Caki2 (cell line): ENCODE measurements at places on chromosomes 1 and 21. TPM values are rescaled to one million over a fixed set of nuclear protein-coding genes. Genes with fewer than 3 reads are reported as not detected.

The IL6R gene
- 6.5 and 17.5 TPM in 2 replicates for total RNA-seq

The TIMM17A gene
- total RNA-seq: 48.8 and 56.4 TPM in 2 replicates

The PLA2G2C gene
- not detected in 2 replicates for total RNA-seq

The DMRTA2 gene
- not detected in 2 replicates for total RNA-seq

The NUP210L gene
- total RNA-seq: 0.07 TPM in 1 of 2 replicates, not detected in the other

The FMO3 gene
- not detected in 2 replicates for total RNA-seq

The PTPN7 gene
- total RNA-seq: not detected in 2 replicates

The DMBX1 gene
- total RNA-seq: not detected in 2 replicates

The SPRR4 gene
- total RNA-seq: not detected in 2 replicates

The F13B gene
- total RNA-seq: not detected in 2 replicates

The DISP3 gene
- total RNA-seq: 0.27 TPM in 1 of 2 replicates, not detected in the other

DNA sequence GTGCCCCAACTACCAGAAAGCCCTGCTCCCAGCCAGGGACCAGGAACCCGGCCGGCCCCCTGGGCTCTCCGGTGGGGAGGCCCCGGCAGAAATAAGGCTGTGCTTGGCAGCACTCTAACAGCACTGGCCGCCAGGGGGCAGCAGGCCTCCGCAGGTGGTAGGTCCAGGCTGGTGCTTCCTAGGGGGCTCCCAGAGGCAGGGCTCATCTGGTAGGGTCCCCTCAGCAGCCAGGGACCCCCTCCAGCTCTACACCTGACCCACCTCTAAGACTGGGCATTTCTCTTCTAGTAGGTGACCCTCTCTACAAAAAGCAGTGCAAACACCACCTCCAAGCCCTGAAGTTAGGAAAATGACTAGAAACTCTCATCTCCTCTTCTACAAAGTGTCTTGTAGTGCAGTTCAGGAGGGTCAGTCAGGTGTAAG lies 85.6 kb downstream of the STUM start:
- DNase-seq: peak; percentile 40

DNA sequence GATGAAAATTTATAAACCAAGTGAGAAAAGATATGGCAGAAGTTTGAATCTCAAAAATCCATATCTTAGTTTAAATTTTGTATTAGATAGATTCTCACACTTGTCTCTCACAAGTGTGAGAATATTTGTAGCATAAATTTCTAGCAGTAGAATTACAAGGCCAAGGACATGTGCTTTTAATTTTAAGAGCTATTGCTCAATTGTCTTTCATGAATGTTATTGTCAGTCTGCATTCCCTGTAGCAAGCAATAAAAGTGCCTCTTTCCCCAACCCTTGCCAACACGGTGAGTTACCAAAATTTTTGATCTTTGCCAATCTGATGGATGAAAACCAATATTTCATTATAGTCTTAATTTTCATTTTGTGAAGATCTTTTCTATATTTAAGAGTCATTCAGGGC lies 64.0 kb downstream of the CTH start:
- no peak for DNase-seq

DNA sequence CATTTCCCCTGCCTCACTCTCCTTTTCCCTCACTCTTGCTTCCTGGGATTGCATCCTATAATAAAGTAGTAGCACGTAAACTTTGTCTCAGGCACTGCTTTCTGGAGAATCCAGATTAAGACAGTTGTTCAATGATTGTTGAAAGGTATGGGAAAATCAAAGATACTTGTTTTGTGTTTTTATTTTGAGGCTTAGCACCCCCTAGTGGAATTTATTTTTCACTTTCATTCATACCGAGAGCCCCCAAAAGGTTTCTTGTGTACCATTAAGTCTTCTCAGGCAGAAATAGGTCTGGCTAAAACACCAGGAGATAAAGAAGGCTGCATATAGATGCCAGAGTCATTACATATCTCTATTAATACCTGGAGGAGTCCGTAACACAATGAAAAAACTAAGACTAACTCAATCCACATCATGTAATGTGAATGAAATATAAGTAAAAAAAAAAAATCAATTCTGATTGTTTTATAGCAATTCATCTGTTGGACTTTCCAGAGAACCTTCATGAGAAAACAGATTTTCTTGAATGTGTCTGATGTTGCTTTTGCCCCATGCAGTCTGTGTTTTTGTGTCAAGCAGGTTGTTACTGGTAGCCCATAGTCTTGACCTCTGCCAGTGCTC lies 103.5 kb downstream of the RPE65 start:
- DNase-seq: peak; percentile 6

DNA sequence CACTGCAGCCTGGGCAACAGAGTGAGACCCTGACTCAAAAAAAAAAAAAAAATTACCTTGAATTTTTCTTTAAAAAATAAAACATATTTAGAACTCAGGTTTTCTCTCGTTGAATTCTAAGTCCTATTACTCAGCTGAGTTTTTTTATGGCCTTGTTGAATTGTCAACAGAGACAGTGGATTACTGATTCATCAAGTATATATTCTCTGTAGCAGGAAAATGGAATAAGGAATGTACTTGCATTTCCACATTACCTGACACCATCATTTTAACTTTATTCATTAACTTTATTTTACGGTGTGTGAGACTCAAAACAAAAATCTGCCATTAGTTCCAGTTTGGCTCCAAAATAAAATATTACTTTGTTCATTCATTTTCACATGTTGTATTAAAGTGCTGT lies 53.8 kb upstream of the APP start:
- no peak for DNase-seq

GRCh38 chr1:89688607-89689006 lies 55.7 kb downstream of the LRRC8C start:
- no peak for DNase-seq

DNA sequence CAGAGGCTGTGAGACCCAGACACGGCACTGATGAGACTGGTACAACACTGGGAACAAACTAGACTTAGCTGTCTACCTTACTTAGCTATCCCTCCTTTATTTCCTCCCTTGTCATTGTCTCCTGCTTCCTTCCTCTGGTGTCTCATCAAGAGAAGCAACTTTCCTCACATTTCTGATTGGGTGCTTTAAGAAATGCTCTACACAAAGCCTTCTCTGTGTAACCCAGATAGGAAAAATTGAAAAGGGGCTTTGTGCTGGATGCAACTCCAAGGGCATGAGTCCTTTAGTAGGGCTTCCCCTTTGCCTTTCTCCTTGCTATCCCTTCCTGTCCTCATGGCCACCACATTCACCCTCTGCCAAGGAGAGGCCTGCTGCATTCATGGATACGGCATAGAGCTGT lies 274.5 kb downstream of the VAV3 start:
- DNase-seq: no peak

DNA sequence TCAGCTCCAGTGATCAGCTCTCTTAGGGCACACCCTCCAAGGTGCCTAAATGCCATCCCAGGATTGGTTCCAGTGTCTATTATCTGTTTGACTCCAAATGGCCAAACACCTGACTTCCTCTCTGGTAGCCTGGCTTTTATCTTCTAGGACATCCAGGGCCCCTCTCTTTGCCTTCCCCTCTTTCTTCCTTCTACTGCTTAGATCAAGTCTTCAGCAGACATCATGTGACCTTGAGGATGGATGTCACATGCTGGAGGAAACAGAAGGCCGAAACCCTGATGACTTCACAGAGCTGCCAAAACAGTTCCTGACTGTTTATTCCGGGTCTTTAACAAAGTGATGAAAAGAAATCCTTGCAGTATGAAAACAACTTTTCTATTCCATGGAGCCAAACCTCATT lies 24.4 kb upstream of the WDR26 start:
- no peak for DNase-seq

DNA sequence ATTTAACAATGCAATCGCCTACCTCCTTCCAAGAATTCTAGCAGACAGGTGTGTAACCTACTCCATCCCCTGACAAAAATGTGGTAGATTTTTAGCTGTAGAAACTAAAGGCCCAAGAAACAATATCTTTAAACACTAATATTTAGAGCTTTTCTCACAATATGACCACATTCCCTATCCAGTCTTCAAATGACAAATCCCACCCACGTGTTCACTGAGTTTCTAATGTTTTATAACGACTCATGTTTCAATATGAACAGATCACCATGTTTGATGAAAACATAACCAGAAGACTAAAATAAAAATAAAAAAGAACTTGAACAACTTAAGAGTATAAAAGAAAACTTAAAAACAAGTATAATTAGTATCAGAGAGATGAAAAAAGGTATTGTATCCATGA lies 24.6 kb downstream of the RSBN1 start:
- DNase-seq: no peak

- no peak for DNase-seq
Observed at GRCh38 chr21:31538816-31539215, 120.7 kb upstream of the SOD1 start.

- no peak for DNase-seq
Observed at GRCh38 chr1:60431593-60431992, 358.0 kb upstream of the C1orf87 start.

DNA sequence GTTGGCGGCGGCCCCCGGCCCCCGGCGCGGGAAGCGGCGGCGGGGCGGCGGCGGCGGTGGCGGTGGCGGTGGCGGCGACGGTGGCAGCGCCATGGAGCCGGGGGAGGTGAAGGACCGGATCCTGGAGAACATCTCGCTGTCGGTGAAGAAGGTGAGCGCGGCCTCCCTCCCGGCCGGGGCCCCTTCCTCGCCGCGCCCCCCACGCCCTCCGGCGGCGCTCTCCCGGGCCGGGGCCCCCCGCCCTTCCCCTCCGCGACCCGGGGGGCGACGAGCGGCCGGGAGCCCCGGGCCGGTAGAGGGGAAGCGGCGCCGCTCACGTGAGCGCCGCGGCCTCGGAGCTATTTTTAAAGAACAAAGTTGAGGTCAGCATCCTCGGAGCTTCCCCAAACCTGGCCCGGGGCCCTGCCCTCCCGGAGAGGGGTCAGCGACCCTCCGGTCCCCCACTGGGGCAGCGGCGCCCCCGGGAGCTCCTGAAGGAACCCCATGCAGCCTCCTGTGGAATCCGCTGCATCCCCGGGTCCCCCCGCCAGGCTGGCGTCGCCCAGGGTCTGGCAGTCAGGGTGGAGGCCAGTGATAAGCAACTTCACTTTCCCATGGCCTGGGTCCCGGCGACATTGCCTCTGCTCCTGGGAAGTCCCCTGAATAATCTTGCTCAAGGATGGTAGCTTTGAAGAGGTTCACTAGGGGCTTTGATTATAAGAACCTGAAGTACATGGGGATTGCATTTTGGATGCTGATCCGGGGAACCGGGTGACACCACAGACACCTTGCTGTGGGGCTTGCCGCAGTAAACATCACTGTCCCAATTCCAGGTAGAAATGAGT lies 560 bp downstream of the PLEKHM2 start:
- DNase-seq: peak; percentile 26

- no peak for DNase-seq
Observed at GRCh38 chr1:172663732-172664131, 4.8 kb downstream of the FASLG start.

DNA sequence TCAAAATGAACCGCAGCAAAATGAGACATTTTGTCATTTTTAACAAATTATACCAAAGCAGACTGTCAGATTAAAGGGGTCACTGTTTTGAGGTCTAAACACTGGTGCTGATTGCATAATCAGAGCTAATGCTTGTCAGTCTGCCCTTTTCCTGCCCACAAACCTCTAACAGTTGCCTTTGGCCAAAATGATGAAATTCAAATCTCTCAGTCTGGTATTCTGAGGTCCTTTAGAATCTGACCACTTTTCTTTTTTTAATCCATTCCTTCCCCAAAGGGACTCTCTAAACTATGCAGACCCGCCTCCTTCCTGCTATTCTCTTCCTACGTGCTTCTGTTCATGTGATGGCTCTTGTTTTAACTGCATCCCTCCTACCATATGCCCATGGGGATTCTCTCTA lies 145.2 kb upstream of the SPATA6 start:
- DNase-seq: no peak

GRCh38 chr21:38930853-38931252 lies 125.1 kb downstream of the ETS2 start:
- no peak for DNase-seq

DNA sequence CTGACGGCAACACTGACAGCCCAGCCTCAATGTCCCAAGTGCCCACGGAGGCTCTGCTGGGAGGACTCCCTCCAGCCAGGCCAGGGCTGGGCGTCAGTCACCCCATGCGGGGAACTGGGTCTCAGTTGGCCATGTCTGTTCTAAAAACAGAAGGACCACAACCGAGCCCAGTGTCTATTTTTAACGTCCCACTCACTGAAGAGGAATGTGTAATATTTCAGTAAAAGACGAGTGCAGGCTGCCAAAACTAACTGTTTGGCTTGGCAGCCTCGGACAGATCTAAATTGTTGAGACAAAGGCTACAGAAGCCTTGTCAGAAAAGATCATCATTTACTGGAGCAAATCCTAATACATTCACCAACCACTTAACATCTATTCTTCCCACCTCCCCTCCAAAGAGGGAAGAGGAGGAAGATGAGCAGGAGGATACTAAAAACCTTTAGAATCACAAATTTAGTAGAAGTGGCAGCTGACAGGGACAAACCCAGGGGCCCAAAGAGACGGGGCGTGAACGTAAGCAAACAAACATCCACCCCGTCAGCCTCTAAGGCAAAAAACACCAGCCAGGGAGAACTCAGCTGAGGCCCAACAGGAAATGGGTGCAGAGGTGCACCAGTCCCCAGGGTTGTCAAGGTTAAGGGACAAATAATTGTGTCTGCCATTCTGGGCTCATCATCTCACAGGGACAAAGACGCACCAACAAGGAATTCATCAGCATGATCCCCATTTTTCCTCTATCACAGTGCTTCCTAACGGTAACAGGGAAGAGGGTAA lies 18.7 kb downstream of the C1orf198 start:
- DNase-seq: peak; percentile 81

DNA sequence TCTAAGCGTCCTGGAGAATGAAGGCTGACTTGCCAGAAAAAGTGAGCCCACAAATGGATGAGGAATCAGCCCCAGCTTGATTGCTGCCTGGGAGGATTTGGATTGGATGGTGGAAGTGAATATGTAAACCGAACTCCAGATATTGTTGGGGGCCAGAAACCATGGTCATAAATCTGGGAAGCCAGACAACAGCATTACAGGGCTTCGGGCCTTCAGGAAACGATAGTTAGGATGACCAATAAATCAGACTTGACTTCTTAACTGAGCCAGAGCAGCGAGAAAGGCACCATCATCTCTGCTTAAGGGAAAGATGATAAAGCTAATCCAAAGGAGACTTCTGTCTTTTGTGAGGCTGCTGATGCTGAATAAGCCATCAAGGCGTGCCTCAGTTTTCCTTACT lies 26.6 kb downstream of the FAM78B start:
- no peak for DNase-seq

DNA sequence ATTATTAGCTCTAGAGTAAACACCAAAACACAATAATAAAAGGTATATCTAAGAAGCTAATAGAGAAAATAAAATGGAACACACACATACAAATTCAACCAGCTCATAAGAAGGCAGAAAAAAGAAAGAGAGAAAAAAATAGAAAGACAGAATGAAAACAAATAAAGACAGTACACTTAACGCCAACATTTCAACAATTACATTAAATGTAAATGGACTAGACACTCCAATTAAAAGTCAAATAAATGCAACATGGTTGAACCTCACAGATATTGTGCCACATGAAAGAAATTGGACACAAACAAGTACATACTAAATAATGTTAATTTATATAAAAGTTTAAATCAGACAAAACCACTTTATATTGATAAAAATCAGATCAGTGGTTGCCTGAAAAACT lies 56.0 kb downstream of the SLC44A5 start:
- DNase-seq: no peak

DNA sequence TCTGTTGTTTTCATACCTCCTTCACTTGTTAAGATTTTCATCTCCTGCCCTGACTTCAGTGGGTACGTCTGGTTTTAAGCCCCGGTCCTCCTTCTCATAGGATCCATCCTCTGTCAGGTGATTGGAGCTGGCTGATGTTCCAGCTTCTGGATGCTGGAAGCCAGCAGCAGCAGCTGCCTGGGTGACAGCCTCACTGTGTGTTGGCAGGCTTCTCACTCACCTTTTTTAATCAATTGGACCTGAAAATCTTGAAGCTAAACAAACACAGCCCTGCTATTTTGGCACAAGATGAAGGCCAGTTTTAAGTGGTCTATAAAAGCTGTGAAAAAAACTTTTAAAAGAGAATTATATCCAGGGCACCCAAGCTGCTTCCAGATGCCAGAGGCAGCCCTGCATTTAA lies 181.0 kb downstream of the DISC1 start:
- no peak for DNase-seq
